NCI-H2081 (cell line): ENCODE measurements at places on chromosomes 13 and 19.

GRCh38 chr13:80168089-80168850 is 172.7 kb downstream of the SPRY2 start:
- DNase-seq: no peak

GRCh38 chr13:112818040-112818697 is 128.3 kb downstream of the ATP11A start:
- no peak for DNase-seq

- no peak for DNase-seq
Observed at GRCh38 chr13:109989686-109990085, 203.3 kb upstream of the IRS2 start.

DNA sequence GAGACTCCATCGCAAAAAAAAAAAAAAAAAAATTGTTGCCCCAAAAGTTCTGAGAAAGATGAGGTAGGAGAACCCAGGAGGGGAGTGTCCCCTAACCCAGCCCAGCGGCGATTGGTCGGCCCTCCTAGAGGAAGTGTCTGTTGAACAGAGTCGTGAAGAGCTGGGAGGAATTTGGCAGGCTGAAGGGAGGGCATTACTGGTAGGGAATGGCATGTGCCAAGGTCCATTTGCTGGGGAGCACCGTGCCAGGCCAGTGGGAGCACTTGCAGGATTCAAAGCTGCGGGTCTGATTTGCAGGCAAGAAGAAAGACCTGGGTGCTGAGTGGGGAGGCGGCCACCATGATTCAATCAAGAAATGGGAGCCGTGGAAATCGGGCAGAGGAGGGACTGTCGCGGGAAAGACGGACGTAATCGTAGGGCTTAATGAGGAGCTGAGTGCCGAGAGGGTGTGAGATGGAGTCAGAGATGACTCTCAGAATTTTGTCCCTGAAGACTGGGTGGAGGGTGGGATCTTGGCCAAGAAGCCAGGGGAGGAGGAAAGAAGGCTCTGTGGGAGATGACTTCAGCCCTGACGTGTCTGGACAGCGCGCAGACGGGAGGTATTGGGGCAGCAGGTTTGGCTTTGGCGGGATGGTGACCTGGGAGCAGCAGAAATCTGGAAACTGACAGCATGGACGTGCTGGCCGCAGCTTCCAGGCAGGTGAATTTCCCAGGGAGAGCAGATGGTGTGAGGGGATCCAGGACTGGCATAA is 15.4 kb downstream of the CERS4 start:
- no peak for DNase-seq

GRCh38 chr13:62906896-62907295 is 1491.2 kb upstream of the PCDH20 start:
- DNase-seq: no peak

- DNase-seq: no peak
Observed at GRCh38 chr13:26867451-26868091, 107.0 kb upstream of the GPR12 start.

DNA sequence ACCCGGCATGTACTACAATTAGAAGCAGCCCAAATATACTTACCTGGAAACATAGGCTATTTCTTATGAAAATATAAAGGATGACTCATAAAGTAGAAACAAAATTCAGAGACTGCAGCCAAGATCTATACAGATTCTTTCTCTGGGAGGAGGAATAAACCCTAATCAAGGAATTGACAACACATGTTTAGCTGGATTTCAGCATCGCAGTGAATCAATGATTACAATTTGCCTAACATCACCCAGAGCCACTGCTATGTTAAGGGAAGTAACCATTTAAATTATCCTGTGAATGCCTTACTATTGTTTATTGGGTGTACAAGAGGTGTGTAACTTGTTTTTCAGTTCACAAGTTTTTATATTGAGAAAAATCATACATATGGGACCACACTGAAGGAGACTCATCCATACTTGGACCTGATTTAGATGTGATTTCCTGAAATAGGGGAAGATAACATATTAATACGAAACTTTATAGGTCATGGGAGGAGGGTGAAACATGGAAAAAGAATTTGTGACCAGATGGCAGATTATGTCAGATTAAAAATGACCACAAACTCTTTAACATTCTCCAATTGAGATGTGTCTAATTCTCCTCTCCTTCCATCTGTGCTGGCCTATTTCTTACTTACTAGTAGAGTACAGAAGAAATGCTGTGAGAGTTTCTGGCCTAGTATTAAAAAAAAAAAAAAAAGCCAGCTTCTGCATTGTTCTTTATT is 1168.4 kb downstream of the SLITRK1 start:
- DNase-seq: no peak

- DNase-seq: no peak
Observed at GRCh38 chr19:30932854-30933253, 416.4 kb downstream of the TSHZ3 start.

DNA sequence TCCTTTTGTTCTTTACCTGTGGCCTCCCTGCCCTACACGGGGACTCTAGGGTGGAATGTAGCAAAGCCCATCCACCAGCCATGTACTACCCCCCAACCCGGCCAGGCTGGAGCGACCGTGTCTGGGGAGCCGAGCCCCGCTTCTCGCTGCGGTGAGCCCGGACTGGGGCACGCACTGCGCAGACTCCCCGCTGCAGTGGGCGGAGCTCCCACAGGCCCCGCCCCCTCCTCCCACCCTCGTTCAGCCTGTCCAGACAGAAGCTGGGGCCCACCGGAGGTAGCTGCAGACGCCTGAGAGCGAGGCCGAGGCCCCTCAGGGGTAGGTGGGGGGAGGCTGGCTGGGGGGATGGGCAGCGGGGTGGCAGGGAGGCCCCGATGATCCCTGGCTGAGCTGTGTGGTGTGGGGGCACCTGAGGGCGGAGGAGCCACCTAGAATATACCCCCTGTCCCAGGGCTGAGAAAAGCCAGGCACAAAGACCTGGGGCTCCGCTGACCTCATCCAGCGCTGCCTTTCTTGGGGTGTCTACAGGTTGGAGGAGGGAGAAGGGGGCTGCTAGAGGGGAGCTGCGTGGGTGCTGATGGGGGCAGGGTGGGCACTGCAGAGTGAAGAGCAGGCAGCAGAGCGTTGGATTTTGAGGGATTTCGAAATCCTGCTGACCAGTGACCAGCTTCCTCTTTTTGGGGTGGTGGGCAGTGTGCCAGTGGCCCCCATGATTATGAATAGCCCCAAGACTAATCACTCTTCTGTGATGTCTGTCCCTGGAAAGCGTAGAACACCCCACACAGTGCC is 17.3 kb downstream of the PLD3 start:
- DNase-seq: no peak

- no peak for DNase-seq
Observed at GRCh38 chr19:13022859-13023636, 27.8 kb downstream of the NFIX start.

DNA sequence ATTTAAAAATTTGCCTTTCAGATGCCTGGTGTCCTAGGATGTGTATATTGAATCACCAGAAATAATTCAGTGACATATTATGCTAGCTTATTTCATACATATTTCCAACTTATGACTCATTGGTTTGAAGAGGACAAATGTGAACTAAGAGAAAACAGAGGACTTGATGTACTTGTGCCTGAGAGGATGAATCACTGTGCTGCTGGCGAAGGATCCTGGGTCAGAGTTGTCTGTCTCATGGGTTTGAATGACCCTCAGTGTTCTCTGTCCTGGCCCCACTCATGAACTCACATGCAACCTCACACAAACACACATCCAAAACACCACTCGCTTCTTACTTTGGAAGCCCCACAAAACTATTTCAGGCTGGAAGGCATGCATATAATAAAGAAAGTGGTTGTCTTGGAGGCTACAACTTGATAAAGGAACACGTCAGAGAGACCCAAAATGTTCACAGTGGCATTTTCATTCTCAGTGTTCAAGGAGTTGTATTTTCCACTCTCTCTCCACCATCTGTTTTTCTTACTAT is 129.0 kb upstream of the SPRY2 start:
- no peak for DNase-seq

- no peak for DNase-seq
Observed at GRCh38 chr13:19927117-19927748, 31.3 kb upstream of the ZMYM2 start.

DNA sequence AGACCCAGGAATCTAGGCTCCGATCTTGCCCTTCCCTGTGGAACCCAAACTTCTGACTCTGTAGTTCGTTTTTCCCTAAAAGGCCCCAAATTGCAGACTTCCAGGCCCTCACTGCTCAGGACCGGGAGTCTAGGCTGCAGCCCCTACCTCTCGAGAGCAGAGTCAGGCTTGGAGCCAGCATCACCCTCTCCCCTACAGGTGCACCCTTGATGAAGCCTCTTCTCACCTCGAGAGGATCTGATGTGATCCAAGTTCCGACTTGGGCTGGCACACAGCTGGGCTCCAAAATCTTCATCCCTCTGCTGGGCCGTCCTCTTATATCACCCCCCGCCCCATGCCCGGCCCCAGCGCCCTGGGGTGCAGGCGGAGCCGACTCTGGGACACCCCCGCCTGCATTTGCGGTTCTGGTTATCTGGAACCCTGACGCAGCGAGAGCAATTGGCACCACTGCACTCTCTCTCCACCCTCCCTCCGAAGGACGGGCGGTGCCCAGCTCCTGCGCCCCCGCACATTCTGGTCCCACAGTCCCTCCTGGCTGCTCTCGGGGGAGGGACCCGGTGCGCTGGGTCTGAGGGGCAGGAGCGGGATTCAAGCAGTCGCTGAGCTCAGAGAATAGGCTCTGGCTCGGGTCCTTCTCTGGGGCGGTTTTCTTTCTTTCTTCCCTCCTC is at the start of gene KLK7:
KLK7 (minus strand) TSS at position 293 of the 668 bp plus-strand sequence. CDS start 1,518 bp downstream, outside the sequence.
- no peak for DNase-seq

GRCh38 chr13:75226733-75227435 is 255.1 kb downstream of the TBC1D4 start:
- no peak for DNase-seq

GRCh38 chr13:78598116-78598781 is 5.1 kb downstream of the POU4F1 start:
- no peak for DNase-seq

DNA sequence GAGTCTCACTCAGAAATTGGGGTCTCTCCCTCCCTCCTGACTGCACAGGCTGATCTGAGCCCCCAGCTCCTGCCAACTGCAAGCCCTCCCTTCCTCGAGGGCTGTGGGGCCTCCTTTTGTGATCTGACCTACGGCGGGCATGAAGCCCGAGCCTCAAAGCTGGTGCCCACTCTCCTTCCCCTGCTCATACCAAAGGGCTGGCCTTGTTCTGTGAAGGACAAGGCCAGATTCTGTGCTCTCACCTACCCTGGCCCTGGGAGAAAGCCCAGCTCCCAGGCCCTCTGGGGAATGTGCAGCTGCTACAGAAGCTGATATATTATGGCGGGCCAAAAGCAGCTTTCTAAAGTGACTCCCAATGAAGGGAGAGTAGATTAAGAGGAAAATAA is 9.0 kb upstream of the ECH1 start:
- DNase-seq: no peak

DNA sequence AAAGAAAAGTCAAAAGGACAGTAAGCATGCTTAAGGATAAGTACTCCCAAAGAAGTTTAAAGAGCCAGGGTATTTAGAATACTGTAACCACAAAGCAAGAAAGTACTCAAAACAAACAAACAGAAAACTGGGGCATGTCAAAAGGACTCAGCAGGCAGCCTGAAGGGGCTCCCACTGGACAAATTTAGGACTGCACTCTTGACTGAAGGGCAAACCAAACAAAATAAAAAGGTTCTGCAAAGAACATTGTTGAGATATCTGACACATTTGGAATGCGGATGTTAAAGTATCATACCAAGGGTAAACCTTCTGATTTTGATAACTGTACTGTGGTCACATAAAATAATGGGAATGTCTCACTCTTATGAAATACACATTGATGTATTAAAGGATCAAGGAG is 157.4 kb downstream of the TNFSF13B start:
- no peak for DNase-seq

- DNase-seq: no peak
Observed at GRCh38 chr19:48548253-48548911, 3.6 kb upstream of the SULT2B1 start.

- no peak for DNase-seq
Observed at GRCh38 chr13:109789262-109789661, 2.9 kb upstream of the IRS2 start.

- no peak for DNase-seq
Observed at GRCh38 chr19:39014037-39014436, 18.3 kb downstream of the FBXO27 start.

GRCh38 chr13:33205804-33206221 is 79.7 kb downstream of the STARD13 start:
- no peak for DNase-seq

- DNase-seq: no peak
Observed at GRCh38 chr13:33110713-33111413, 94.6 kb downstream of the KL start.

DNA sequence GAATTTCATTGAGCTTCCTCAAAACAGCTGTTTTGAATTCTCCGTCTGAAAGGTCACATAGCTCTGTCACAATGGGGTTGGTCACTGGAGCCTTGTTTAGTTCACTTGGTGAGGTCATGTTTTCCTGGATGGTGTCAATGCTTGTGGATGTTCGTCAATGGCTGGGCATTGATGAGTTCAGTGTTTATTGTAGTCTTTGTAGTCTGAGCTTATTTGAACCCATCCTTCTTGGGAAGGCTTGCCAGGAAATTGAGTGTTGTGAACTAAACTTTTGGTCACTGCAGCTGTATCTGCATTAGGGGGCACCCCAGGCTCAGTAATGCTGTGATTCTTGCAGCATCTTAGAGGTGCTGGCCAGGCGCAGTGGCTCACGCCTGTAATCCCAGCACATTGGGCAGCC is 22.0 kb downstream of the BLOC1S3 start:
- no peak for DNase-seq

DNA sequence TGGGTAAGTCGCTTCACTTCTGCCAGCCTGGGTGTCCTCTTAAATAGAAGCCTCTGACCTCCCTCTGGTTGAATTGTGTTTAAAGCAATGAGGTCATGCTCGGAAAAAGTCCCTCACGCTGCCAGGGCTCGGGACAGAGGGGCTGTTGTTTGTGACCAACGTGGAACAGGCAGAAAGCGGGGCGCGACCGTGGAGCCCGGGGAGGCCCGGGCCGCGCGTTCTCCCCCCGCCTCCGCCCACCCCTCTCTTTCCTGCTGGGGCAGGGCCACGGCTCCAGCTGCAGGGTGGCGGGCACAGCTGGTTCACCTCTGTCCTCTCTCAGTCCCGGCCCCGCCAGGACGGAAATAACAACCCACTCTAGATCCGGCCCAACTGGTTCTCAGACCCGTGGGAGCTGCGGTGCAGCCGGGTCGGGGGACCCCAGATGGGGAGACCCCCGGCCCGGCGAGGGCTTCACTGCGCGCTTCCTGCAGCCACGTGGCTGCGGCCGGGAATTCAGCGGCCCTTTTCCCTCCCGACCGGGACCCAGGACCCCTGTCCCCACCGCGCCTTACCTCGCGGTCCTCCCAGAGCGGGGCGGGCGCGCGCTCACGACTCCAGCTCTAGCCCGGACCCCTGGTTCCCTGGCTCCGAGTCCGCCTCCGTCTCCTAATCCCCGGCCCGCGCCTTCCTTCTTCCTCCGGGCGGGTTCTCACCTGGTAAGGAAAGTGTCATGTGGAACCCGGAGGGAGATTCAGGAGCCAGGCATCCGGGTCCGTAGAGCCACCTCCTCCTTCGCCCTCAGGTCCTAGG is 1.9 kb downstream of the CDC42EP5 start:
- DNase-seq: no peak

- no peak for DNase-seq
Observed at GRCh38 chr13:110984798-110985197, 69.9 kb upstream of the ANKRD10 start.

GRCh38 chr13:30997697-30998096 is 65.2 kb downstream of the TEX26 start:
- DNase-seq: no peak
